Cardiac fibroblast (primary cell): ENCODE measurements at places on chromosomes 12 and 14.

GRCh38 chr12:16526693-16527092 lies 79.3 kb downstream of the LMO3 start:
- peak; percentile 93 for DNase-seq

DNA sequence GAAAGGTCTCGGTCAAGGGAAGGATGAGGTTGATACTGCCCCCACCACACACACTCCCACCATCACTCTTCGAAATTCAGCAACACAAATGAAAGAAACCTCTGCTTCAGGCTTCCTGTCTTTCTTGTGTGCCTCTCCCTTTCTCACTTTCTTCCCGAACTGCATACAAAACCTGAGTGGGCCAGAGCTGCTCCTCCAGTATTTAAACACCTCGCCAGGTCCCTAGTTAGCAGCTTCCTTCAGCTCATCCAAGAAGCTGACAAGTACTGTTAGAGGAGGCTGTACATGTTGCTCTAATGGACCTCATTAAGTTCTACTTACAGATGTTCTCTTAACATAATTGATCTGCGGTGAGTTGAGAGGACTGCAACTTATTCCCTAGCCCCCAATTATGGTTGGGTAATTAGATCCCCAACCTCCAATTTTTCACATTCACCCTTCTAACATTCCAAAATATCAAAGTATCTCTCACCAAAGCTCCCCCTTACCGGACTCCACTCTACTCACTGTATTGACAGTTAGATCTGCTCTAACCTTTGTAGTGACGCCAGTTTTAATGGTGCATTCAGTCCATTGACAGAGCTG lies 4.1 kb upstream of the LMO3 start:
- no peak for DNase-seq

DNA sequence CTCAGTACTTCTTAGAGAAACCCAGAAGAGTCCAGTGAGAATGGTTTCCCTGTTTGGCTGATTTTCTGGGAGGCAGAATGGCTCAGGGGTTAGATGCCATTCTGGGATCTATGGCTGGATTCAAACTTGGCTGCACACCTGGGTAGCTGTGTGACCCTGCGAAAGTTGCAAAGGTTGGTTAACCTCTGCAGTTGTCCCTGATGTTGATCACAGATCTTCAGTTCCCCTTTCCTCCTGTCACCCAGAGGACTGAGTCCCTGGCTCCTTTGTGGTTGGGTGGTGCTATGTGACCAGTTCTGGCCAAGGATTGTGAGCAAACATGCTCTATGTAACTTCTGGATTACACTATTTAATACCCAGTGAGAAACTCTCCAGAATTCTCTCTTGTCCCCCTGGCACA lies 418.0 kb downstream of the RGS6 start:
- no peak for DNase-seq

- DNase-seq = no peak
Measured at GRCh38 chr14:90883197-90883596, 67.0 kb upstream of the TTC7B start.

- DNase-seq = peak; percentile 71
Measured at GRCh38 chr14:90388437-90388836, 8.4 kb upstream of the CALM1 start.

DNA sequence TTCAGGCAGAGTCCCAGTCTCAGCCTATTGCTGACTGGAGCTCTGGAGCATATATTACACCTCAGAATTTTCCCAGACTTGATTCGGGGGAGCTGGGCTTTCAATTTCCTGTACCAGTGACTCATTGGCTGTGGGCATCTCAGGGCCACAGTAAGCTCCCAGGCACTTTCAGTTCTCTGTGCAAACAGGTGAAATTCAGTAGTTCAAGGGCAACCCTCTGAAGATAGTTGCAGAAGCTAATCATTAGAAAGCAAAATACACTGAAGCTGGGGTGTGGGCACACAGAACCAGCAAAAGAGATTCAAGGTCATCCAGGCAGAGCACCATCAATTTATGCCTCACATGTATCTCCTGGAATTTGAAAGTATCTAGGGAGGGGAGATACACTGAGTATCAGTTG lies 8.1 kb upstream of the NIN start:
- no peak for DNase-seq

- DNase-seq = peak; percentile 19
Measured at GRCh38 chr12:31245822-31246469, 80.0 kb downstream of the SINHCAF start.

DNA sequence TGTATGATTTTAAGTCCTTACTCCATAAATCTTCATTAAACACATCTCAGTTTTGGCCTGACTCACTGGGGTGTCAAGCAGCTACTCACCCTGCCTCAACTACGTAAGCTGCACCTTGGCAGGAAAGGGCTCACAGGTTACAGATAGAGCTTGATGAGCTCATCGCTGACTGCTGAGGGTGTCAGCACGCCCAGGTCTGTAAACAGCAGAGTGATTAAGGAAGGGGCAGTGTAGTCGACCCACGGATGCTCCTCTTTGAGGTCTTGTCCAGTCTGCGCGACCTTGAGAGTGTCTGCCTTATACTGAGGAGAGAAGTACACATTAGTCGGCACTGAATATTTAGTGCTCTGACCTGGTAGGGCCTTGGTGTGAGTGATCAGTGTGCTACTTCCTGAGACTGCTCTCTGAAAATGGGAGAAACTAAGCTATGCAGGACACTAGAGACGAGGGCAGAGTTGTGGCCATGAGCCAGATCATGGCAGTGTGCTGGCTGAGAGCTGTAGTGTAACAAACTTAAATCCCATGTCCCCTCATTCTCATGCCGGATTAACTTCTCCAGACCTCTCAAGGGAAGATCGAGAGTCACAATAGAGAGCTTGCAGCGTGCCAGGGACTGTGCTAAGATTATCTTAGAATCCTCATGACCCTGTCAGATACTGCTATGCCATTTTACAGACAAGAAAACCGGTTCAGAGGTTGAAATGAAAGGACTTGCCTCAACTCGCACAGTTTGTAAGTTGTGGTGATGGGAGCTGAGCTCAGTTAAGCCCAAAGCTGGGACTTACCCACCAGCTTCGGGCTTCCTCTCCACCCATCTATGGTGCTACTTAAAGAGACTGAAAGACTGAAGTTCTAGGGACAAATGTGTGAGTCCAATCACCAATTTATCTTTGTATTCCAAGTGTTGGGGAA lies 11.6 kb downstream of the EIF2B1 start:
- DNase-seq = no peak

DNA sequence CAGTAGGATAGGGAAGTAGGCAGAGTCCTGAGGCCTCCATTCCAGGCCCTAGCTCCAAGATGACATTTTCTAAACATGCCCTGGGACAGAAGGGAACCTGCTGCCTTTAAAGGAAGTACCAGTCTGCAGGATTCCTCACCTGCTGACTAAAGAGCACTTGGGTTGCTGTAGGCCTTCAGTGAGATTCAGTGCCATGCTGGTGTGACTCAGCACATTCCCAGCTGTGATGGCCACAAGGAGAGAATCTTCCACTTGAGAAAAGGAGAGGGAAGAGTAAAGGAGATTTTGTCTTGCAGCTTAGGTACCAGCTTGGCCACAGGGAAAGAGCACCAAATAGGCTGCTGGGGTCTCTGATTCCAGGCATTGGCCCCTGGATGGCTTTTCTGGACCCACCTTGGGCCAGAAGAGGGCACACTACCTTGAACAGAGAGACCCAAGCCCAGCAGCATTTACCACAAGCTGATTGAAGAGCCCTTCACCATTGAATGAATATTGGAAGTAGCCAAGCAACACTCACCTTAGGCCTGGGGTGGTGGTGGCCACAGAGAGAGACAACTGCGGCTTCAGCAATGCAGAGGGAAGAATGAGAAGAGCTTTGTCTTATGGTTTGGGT lies 498.3 kb downstream of the KCNH5 start:
- no peak for DNase-seq

GRCh38 chr14:88630565-88630964 lies 67.7 kb downstream of the ZC3H14 start:
- DNase-seq = peak; percentile 67

DNA sequence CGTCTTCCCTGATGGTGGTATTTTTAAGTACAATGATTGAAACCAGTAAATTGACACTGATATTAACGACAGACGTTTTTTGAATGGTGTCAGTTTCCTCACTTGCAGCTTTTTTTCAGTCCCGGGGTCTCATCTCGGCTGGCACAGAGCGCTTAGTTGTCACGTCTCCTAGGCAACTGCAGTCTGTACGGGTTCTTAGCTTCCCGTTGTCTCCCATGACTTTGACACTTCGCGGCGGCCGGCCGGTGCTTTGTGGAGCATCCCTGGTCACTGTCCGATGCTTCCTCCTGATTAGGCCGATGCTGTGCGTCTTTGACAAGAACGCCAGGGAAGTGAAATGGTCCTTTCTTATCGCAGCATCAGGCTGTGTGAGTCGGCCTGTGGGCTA lies 67.4 kb downstream of the ADGRD1 start:
- no peak for DNase-seq

DNA sequence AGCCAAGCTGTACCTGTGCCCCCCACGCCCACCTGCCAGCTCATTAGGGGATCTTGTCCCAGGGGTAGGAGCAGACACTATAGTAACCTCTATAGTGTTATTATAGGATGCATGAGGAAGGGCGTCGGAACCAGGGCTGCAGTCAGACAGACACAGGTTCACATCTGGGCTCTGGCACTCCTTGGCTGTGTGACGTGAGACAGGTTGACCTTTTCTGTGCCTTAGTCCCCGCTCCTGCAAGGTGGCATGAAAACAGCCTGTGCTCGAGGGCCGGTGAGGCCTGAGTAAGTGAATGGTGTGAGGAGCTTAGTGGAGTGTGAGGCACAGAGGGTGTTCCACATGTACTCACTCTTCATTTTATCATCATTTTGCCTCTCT lies 19.0 kb downstream of the ASB2 start:
- no peak for DNase-seq

GRCh38 chr12:6553051-6553868 lies 2.6 kb downstream of the IFFO1 start:
- peak; percentile 97 for DNase-seq

- DNase-seq = peak; percentile 20
Measured at GRCh38 chr14:64147126-64147790, 146.9 kb downstream of the ESR2 start.

GRCh38 chr12:60197589-60197988 lies 601.8 kb downstream of the SLC16A7 start:
- DNase-seq = peak; percentile 75

DNA sequence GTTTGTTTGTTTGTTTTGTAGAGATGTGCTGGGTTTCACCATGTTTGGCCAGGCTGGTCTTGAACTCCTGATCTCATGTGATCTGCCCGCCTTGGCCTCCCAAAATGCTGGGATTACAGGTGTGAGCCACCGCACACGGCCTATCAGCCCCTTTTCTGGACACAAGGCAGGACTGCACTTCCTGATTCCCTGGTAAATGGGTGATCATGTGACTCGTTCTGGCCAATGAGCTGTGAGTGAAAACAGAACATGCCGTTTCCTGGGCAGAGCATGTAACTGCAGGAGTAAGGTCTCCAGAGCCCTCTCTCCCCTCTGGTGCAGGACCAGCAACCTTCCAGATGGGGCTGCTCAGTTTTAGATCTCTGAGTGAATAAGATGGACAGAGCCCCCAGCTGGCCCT lies 92.7 kb downstream of the ITPK1 start:
- DNase-seq = no peak

- no peak for DNase-seq
Measured at GRCh38 chr12:6526766-6527525, 7.4 kb upstream of the GAPDH start.

GRCh38 chr14:40796168-40796567 lies 810.5 kb upstream of the LRFN5 start:
- DNase-seq = no peak

DNA sequence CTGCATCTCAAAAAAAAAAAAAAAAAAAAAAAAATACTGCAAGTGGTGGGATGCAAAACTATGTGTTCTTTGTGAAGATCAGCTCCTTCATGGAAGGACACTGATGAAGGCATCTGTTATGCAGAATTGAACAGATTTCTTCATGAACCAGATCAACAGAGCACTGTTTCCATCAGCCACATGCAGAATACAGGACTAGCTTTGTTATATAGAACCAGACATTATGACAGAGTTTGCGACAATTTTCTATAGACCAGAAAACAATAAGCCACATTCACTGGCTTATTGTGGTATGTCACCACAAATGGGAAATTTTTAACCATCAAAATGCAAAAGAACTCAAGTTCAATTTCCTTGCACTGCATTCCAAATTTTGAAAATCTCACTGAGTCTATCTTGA lies 34.7 kb downstream of the CIT start:
- no peak for DNase-seq

DNA sequence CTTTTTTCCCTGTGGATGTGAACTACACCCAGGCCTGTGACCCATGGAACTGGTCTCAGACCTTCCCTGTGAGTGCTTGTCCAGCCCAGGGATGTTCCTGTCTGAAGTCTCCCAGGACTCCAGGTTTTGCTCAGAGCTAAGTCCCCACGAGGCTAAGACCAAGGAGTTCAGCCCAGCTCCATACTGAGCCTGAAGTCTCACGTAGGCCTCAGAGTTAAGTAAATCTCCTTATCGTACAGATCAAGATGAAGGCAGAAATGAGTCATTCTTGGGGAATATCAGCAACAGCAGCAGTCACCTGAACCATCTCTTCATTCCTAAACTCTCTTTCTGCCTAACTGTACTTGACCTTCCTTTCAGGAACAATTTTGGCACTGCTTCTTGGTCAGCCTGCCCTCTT lies 139.8 kb downstream of the ANO6 start:
- no peak for DNase-seq

- no peak for DNase-seq
Measured at GRCh38 chr12:2408262-2408661, 355.5 kb downstream of the CACNA1C start.

DNA sequence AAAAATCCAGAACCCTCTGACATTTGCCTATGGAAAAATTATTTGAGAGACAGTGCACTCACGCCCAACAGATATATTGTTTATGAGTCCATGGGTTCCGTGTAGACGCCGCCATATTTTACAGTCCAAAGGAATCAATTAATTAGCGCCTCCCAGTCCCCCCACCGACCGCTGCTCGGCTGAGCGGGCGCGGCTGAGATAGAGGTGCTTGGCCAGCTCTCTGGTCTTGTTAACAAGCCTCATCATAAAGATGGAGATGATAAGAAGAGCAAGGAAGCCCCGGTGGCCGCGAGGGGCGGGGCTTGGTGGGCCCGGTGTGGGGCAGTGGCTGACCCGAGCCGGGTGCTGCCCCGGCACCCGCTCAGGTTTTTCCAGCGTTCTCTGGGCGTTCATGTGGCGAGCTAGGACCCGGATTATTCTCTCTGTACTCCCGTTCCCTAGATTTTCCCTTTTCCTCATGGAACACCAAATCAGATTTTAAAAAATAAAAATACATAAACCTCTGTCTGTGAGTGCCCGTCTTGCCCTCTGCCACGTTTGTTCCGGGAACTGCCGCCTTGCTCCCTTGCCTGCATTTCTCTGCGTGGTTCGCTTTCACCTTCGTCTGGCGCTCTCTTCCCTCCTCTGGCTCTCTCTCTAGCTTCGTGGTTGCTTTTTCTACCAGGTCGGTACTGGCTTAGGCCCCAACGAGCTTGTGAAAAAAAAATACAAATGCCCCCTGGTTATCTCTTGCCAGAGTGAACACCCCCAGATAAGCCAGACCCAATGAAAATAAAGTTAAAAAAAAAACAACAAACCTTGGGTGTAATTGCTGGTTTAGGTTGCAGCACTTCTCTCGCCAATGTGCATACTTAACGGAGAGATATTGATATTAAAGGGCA lies 9.0 kb downstream of the HOXC12 start:
- no peak for DNase-seq

GRCh38 chr12:89874146-89874545 lies 165.5 kb upstream of the ATP2B1 start:
- peak; percentile 18 for DNase-seq
